Posterior cingulate gyrus (tissue), 11 donors: ENCODE measurements at places on chromosomes 3 and 15.
A peak's percentile ranks its signal among the peaks of the same experiment; 100 is the strongest.

GRCh38 chr3:144036498-144036897 lies 64.9 kb downstream of the DIPK2A start:
- DNase-seq: no peak

DNA sequence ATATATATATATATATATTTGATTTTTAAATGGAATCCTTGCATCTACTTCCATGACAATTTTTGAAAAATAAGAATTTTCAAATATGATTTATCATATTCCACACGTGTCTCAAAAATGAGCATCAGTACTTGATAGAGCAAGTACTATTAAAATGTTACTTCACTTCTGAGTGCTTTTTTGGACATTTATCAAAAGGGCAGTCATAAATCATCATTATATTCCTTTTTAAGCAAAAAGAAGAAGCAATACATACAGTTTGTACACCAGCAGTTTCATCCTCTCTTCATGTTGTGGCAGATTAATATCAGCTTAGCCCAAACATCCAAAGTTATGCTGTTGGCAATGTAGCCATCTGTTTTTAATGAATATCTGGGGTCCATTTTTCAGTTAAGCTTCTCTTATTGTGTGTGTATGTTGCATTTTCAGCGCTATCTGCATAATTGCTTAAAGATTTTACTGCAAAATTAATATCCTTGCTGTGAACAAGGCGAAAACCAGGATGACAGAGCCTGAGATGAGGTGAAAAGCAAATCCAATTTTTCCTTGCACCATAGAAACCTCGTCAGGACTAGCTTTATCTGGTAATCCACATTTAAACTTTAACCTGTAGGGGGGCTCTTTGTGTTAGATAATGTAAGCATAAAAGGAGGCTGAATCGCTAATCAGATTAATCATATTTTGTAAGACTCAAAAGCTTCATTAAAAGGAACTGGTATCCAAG lies 604.9 kb upstream of the AGTR1 start:
- no peak for DNase-seq

DNA sequence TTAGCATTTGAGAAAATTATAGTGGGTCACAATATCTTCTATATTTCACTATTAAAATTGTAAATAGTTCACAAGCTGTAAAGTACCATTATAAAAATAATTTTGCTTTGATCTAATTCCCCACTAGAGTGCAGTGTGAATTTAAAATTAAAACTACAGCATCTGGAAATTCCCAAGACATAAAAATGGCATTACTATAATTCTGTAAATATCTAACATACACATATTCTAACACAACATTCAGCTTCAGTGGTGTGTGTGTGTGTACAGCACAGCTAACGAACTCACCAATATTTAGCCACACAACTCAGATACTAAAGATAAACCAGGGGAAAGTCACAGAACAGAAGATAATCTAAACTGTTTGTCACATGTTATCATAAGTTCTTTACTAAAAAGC lies 424.9 kb upstream of the ZNF385D start:
- no peak for DNase-seq

DNA sequence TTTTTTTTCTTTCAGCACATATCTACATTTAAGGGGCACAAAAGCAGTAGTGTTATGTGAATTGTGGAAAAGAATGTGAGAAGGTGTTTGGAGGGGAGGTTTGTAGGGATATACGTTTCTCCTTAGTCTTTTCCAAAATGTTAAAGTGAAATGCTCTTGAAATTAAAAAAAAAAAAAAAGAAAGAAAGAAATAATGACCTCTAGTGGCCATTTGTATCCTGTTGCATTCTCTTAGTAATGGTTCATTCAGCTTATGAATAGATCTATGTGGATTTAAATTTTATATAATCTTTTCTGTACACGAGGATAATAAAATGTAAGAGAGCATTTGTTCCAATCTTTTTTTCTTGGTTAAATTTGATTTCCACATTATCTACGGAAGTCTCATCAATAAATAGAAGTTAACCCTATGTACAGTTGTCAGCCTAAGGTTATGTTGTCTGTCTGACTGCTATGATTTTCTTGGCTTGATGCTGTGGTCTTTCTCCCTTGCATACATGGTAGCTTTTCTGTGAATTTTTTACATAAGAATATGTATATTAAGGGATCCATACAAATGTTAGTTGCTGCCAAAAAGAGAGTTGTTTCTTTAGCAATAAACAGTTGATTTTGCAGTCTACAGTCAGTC lies 1.7 kb downstream of the P2RY13 start:
- DNase-seq: no peak

GRCh38 chr3:62373215-62373614 lies at the start of gene FEZF2:
TSS of gene FEZF2 (minus strand) at chr3:62373550. CDS start at chr3:62372868, 682 bp downstream.
- DNase-seq: no peak

- DNase-seq: peak; percentile 60
These were observed 176.6 kb downstream of the XXYLT1 start for GRCh38 chr3:195094191-195094921.

GRCh38 chr3:170714122-170714521 lies 128.2 kb upstream of the SLC7A14 start:
- no peak for DNase-seq

DNA sequence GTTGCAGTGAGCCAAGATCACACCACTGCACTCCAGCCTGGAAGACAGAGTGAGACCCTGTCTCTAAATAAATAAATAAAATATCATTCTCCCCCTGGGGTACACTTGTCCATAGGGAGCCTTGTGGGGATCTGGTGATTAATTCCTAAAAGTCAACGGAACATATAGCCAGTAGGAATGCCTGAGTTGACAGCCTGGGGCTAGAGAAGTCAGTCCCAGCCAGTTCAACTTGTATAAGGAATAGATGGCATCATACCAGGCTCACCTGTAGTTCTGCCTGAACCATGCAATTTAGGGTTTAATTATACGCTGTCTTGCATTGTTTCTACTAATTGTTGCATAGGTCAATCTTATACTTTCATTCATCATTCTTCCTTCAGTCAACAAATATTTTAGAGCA lies 5.9 kb upstream of the BOC start:
- DNase-seq: no peak

DNA sequence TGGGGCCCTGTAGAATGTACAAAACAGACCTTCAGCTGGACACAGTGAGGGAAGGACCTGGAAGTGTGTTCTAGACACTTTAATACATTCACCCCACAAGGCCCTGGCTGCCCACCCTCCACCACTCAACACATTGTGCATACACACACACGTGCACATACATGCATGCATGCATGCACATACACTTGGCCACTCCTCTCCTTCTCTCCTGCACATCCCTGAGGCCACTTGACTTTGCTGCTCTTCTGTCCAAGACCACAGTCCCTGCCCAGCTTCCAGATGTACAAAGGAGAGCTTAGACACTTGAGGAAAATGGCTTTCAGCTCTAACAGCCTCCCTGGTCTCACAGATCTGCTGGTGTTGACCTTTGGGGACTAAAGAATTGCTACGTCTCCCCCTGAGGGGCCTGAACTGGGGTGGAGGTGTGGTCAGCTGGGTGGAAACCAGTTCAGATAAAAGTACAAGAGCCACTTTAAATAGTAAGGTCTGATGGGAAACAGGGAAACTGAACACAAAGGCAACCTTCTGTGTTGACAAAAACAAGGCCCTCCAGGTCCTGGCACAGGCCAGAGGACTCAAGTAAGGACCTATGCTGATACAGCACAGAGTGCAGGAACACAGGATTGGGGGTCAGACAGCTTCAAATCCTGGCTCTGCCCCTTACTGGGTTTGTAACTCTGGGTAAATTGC lies 24.8 kb upstream of the NOX5 start:
- DNase-seq: no peak

GRCh38 chr15:36858423-36858822 lies 241.9 kb downstream of the MEIS2 start:
- DNase-seq: no peak

GRCh38 chr3:50375258-50375931 lies 16.1 kb upstream of the TMEM115 start:
- DNase-seq: no peak

DNA sequence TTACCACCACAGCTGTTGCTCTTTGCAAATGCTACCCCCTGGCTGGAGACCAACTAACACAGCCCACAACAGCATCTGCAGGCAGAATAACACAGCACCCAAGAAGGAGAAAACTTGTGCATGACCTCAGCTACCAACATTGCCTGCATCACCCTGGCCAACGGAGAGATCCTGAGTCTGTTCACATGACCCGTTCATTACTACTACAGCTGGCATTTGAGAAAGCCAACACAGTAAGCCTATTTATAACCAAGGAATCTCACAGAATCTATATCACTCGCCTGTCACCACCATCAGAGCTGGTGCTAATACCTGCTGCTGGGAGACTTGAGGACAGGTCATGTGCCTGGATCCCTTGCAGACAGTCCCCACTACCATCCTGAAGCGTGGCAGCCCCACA lies 215.2 kb downstream of the POLQ start:
- DNase-seq: no peak

GRCh38 chr3:148975248-148975647 lies 16.1 kb upstream of the GYG1 start:
- no peak for DNase-seq

DNA sequence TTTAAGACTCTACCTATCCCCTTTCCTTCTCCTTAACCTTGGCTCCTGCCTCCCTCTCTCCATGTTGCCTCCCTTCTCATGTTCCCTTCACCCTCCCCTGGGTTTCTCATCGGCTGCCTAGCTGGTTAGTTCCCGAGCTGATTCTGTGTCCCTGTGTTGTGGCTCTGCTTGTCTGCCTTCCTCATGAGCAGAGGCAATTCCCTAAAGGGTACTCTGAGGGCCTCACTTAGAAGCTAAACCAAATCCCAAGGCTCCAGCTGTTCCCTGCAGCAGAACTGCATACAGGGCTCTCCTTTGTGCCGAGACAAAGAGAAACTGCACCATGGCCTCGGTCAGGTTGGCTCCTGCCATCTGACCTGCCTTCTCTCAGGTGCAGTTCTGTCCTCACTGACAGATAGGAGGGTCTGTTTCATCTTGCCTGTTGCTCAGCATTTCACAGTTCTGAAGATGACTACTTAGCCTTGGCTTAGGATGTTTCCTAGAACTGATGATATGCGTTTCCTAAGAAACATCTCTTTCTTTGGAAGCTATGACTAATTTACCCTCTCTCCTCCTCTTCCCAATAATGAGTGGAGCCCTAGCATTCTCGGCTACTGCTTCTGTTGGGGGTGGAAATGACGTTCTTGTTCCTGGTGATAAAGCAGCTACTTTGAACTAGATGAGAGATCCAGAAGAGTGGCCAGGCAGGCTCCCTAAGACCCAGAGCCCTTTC lies 27.1 kb downstream of the DUOX1 start:
- DNase-seq: no peak

DNA sequence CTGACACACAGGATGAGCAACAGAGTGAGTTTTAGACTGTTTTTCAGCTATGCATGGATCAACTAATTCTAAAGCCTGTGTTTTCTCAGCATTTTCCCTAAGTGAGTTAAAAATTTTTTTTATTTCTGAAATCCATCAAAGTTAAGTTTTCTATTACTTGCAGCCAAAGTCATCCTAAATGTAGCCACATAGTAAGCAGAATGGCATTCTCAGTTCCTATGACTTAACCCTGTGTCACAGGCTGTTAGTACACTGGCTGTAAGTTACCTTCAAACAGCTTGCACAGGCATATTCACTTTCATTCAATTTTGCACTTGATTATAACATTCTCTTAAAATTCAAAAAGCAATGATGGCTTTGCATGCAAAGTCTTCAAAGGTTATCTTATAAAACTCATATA lies 368.2 kb downstream of the OCA2 start:
- no peak for DNase-seq

DNA sequence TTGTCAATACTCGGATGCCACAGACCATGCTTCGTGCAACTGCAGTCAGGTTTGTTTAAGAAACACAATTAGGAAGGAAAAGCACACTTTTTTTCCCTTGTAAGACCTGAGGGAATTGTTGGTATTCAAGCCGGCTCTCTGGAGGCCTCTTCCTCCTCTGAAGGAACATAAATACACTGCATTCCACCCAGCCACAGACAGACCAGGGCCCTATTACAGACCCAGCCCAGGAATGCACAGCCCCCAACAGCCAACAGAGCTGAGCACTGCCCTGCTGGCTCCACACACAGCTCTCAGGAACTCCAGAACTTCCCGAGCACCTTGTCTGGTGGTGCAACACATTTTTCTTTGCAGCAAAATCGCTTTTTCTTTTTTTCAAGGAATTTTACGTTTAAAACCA lies 488.7 kb upstream of the PROK2 start:
- no peak for DNase-seq

GRCh38 chr3:59563966-59564365 lies 514.1 kb upstream of the CFAP20DC start:
- DNase-seq: no peak

DNA sequence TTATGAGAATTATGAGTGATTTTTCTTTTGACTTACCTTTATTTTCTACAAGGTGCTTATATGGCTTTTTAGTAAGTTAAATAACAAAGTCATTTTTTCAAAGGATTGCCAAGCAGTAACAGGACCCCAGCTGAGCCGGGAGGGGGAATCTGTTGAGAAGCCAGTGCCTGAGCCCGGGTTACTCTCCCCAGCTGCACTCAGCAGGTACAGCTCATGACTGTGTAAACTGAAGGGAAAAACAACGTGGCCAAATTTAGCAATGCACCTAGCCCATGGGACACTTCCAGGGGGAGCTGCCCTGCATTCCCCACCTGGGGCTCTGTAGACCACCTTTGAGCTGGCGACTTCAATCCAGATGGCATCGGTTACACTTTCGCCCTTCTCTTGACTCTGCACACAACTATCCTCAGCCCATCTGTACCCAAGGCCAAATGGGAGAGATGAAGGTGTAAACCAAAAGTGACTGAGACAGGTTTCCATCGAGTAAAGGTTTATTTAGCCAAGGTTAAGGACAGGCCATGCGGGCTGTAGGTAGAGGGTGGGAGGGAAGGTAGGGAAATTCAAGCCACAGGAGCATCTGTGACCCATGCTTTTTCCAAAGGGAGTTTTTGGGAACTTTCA lies 18.2 kb upstream of the HCN4 start:
- no peak for DNase-seq

GRCh38 chr3:11423868-11424267 lies 151.7 kb downstream of the ATG7 start:
- DNase-seq: no peak

DNA sequence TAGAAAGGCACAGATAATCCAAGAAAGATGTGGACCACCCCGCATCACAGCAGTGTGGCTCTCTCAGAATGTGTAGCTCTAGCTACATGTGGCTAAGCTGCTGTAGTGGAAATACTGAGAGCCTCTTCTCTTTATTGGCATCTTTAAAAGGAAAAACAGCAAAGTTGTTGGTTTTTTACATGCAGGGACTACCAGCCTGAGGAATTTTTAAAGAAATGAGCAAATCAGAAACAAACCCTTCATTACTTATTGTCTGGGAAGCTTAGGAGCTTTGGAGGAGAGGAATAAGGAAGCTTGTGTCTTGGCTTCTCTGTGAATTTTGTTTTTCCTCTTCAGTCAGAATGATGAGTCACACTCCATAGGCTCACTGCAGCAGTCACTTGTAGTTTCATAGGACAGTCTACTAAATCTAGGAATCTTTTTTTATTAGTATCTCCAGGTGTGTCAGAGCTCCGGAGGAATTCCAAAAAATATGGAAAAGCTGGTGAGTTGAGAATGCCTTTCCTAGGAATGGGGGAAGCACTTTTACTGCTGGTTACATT lies 27.5 kb downstream of the POLG start:
- no peak for DNase-seq

DNA sequence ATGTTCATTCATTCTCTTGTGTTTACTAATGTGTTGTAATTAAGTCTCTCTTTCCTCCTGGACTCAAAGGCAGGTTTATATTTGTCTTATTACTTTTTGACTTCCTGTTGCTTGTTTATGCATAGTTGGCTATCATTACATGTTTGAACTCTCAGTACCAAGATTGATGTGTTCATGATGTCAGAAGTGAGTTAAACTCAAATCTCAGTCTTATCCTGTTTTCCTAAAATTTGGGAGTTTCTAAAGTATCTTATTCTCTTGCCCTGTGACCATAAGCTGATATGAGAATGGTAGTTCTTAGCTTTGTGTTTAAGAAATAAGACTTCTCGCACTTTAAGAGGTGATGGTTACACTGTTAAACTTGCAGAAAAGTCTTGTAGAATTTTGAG lies 5.2 kb downstream of the GLCE start:
- DNase-seq: no peak
